Motor neuron (in vitro differentiated cells): ENCODE measurements at places on chromosomes 1 and 21.
A peak's percentile ranks its signal among the peaks of the same experiment; 100 is the strongest.

- peak; percentile 47 for ATAC-seq
These were observed 29.9 kb upstream of the PUM1 start for GRCh38 chr1:31095298-31095981.

- ATAC-seq: no peak
These were observed 33.6 kb downstream of the PGBD5 start for GRCh38 chr1:230392536-230392909.

DNA sequence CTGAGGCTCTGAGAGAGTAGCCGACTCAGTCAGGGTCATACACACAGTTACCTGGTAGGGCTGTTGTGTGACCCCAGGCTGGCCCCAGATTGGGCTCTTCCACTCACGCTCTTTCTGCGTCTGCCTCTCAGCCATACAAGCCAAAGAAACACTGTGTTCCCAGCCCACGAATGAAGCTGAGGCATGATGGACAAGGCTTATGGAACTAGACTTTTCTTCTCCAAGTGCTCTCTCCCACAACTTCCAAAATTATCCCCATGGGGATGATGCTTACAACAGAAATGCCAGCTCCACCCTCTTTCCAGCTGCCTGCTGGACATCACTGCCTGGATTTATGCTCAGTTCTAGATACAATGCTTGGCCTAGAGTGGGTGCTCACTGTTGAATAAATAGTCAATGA lies 102.8 kb upstream of the JUN start:
- ATAC-seq: no peak

- no peak for ATAC-seq
These were observed 264.5 kb downstream of the MRPL39 start for GRCh38 chr21:25342816-25343215.

GRCh38 chr21:31107176-31107785 lies 69.0 kb upstream of the KRTAP19-8 start:
- no peak for ATAC-seq

DNA sequence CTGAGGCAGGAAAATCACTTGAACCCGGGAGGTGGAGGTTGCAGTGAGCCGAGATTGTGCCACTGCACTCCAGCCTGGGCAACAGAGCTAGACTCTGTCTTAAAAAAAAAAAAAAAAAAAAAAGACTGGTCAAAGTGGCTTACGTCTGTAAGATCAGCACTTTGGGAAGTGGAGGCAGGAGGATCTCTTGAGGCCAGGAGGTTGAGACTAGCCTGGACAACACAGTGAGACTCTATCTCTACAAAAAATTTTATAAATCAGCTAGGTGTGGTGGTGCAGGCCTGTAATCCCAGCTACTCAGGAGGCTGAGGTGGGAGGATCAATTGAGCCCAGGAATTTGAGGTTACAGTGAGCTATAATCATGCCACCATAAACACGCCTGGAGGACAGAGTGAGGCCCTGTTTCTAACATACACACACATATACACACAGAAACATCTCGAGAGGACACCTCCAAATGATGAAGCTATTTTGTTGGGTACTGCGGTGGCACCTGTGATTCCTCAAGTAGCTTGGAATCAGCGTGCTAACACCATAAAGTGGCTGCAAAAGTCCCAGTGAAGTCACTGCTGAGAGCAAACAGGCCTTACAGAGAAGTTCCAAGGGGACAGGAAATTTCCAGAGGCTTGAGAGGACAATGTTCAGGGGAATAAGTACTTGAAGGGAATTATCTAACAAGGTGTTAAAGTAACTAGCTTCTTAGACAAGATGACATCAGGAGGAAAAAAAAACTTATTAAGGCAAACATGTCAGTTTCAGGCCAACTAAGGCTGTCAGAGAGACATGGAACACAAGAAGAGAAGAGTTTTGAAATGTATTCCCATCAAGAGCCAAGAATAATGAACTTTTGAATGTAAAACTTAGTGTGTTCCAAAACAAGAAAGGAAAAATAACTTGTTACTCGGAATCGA lies 1.3 kb downstream of the NADK start:
- no peak for ATAC-seq

DNA sequence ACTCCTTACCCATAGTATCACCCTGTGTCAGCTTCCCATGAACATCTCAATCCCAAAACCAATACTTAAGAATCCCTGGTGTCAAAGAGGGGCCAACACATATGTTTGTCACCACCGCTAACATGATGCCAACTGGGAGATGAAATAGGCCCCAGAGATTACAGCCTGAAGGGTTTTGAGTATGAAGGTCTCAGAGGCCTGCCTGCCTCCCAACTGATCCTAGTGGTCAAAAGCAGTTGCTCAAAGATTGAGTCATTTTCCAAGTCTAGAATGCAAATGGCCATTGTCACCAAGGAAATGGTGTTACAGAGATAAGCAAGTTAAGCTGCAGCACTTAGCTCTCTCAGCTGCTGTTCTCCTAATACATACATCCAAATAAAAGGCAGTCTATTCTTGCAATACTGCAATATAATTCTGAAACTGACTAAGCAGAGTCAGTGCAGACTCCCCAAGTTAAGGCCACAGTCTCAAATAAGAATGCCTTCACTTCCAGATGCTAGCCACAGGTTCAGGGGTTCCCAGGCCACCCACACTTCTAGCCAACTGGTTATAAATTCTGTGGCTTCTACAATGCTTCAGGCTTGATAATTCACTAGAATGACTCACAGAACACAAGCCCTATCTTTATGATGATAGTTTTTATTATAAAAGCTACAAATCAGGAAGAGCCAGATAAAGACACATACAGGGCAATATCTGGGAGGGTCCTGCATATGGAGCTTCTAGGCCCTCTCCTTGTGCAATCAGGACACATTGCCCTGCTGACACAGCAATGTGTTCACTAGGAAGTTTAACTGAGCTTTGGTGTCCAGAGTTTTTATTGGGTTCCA lies 18.7 kb downstream of the DUSP10 start:
- no peak for ATAC-seq

GRCh38 chr1:162175379-162176081 lies 106.0 kb downstream of the NOS1AP start:
- ATAC-seq: no peak

DNA sequence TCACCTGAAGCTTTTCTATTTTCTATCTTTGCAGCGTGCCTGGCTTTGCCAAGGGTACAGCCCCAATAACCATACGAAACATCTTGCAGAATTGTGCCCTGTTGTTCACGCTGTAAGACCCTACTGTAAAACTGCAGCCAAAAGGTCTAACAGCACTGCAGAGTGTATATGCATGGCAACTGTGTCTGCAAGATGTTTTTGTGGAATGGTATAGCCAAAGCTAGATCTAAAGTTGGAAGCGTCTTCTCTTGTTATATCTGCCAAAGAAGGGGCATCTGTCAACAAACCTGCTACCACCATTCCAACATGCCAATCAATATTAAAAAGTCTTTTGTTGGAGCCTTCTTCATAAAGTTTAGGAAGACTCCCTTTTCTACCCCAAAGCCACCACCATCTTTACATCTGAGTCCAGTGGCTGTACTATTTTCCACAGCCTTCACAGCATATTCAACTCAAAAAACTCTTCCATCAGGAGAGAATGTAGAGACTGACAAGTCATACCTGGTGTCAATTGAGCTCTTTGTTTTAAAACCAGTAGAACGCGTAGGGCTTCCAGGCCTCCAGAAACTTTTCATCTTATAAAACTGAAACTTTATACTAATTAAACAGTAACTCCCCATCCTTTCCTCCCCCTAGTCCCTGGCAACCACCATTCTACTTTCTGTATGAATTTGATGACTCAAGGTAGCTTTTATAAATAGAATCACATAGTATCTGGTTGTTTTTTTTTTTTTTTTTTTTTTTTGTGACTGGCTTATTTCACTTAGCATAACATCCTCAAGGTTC lies 40.0 kb downstream of the ZSCAN20 start:
- no peak for ATAC-seq

DNA sequence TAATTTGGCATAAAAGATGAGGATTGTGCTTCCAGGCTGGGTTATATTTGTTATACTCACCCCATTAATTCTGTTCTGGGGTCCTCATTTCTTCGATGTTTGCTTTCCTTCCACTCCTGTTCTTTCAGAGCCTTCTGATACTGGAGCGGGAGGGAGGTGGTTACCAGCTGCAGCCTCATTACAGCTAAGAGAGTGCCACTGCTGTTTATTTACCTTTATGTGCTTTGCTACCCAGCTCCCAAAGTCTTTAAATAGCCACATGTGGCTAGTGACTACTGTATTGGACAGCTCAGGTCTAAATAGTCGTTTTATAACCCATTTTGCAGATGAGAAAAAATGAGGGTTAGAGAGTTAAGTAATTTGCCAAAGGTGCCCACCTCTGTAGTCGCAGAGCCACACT lies 25.1 kb downstream of the PLEKHM2 start:
- ATAC-seq: no peak

- ATAC-seq: peak; percentile 21
These were observed 2.8 kb downstream of the RGS16 start for GRCh38 chr1:182601416-182601786.

DNA sequence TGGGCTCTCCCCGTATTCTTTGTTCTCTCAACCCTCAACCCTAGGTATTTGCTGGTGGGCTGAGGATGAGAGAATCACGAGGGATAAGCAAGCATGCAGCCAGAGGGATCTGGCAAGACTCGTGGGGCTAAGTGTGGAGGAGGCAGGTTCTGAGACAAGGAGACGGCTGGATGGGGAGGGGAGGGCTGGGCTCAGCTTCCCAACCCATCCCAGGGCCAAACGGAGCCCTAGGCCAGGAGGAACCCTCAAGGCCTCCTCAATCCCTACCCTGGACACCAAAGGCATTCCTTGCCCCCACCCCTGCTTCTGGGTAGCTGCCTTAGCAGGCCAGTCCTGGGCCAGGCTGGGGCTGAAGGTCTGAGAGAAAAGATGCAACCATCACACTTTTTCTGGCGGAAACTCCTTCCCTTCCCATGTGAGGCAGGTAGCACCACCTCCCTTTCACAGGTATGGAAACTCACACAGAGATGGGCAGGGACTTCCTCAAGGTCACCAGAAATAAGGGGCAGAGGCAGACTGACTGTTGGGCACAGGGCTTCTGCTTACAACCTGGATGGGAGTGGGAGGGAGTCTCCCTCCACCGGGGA lies 6.2 kb downstream of the MEF2D start:
- no peak for ATAC-seq

DNA sequence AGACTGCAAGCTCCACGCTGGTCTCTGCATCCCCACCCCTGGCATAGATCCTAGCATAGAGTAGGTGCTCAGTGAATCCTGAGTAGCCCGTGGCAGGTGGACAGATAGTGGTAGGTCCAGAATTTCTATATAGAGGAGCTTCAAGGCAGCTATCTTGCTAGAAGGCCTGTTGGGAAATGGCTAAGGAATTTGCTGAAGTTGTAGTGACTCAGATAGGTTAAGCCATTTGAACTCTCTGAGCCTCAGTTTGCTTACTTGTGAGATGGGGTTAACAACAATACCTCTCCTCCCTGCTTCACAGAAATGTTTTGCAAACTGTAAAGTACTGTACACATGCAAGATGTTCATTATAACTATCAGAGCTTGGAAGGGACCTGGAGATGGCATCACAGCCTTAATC lies 23.4 kb upstream of the EPHB2 start:
- ATAC-seq: no peak

DNA sequence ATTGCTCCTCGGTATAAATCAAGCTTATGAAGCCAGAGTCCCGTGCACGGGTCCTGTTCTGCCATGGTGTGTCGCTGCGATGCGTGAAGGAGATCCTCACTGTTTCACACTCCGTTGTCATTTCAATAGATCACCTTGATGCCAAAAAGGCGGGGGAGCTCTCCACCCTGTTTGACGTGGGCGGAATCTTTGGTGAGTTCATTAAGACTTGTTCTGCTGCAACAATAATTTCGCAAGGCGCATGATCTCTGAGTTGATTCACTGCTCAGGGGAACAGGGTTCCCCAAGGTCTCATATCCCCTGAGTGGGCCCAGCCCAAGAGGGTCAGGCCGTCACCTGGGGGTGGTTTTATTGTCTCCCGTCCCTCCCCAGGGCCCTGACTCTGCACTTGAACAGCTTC lies 50.0 kb downstream of the SLC37A1 start:
- ATAC-seq: peak; percentile 18

- no peak for ATAC-seq
These were observed 389.6 kb upstream of the USP24 start for GRCh38 chr1:55604749-55605148.

DNA sequence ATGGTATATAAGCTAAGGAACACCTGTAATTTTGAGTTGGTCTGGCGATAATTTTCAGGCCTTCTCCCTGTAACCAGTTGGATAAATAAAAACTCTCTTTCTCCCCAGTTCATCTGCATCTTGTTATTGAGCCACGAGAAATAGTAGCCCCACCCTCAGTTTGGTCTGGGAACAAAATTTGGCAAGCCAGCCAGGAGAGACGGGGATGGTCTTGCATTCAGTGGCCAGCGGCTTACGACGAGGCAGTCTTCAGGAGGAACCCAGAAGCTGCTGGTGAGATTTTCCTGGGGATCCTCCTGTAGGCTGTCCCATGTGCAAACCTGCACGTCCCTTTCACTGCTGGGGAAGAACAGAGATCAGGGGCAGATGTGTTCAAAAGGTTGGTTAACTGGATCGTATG lies 174.6 kb downstream of the PLA2G4A start:
- ATAC-seq: no peak

DNA sequence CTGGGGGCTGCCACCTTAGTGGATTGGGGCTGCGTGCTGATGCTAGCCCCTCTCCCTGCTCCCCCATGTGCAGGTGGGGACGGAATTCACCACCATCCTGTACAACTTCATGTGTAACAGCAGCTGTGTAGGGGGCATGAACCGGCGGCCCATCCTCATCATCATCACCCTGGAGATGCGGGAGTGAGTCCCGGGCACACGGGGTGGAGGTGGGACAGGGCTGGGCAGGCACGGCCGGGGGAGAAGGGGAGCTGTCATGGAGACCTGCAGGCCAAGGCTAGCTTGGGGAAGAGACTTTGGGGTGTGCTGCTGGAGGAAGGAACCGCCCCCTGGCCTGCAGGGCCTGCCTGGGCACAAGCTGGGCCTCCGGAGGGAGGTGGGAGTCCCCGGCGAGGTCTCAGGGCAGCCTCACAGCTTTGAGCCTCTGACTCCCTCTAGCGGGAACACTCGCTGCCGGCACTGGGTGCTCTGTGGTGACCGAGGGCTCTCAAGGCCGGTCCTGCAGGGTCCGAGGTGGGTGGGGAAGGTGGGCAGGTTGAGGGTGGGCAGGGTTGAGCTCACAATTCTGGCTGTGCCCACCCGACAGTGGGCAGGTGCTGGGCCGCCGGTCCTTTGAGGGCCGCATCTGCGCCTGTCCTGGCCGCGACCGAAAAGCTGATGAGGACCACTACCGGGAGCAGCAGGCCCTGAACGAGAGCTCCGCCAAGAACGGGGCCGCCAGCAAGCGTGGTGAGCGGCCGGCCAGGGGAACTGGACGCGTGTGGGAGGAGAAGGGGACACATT lies 25.0 kb upstream of the CCDC27 start:
- ATAC-seq: peak; percentile 59

DNA sequence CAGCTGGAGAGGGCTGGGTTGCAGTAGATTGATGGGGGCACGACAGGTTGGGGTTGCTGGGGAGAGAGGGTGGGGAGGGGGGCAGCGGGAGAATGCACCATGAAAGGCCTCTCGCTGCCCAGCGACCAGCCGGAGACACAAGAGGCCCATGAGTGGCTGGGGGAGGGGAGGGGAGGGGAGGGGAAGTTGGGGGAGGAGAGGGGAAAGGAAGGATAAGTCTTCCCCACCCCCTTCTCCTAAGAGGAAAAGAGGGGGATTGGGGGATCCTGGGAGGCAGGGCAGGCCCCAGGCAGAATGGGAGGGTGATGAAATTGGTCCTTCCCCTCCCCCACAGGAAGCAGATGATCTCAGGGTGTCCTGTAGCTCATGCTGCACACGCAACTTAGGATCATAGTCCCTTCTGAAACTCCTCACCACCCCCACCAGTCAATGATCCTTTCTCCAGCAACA lies 45.7 kb downstream of the PAX7 start:
- peak; percentile 88 for ATAC-seq
